ENCODE measurements at places on chromosomes 12 and 14. TPM values are rescaled to one million over a fixed set of nuclear protein-coding genes. Genes with fewer than 3 reads are reported as not detected.

DNA sequence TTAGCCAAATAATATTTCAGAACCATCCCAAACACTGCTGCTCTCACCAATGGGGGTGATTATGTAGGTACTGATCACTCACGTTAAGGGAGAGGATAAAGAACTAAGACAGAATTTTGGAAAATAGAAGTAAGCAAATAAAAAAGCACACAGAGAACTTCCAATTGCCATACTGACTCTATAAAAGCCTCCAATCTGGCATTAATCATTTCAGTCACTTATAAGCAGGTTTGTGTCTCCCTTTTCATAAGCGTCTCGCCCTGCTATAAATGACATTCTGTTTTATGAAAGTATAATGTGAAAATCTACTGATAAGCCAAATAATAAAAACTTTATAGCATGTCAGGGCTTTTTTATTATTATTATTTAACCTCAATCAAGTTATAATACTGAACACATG is 435.2 kb downstream of the ETNK1 start:
- no peak for DNase-seq

DNA sequence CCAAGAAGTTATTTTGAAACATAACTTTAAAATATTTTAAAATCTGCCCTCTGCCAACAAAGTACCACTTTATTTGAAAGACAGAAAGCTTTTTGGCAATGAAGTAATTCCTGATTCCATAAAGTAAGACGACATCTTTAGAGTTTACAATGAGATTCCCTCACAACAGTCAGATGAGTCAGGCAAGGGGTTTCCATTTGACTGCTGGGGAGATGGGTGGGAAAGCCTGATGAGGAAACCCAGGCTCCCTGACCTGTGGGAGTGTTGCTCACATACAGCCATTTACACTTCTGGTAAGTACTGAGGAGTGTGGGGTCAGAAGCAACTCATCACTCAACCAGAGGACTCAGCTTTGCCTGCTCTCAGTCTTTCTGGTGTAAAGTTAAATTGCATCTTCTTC is 10.2 kb downstream of the KITLG start:
- no peak for DNase-seq

GRCh38 chr14:62138593-62138992 is 376.4 kb downstream of the SNAPC1 start:
- no peak for DNase-seq

GRCh38 chr12:46585854-46586621 is 213.5 kb upstream of the SLC38A2 start:
- no peak for DNase-seq

Gene TSHR
- not detected for total RNA-seq

Gene AKT1
- 70.4 TPM for total RNA-seq

Gene TMEM63C
- 0.46 TPM for total RNA-seq

Gene BCL2L14
- total RNA-seq = 7.6 TPM

All from naive thymus-derived CD4-positive, alpha-beta T cell (primary cell).